ENCODE measurements at places on chromosomes 3 and 15.

DNA sequence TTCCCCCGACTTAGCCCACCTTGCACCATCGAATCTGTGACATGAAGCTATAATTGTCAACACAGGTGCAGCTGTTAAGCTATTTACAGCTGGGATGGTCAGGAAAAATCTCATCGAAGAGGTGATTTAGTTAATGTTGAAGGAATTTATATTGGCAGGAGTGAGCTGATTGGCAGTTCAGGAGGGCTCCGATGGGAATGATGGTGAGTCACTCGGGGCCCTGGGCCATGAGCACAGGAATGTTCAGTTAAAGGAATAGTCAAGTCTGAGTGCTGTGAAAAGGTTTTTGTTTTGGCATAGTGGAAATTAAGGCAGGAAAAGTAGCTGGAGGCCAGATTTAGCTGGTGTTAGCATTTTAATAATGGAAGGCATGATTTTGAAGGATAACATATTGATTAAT is 95.7 kb downstream of the OXSM start:
- DNase-seq = no peak

- no peak for DNase-seq
Measured at GRCh38 chr3:13045241-13045903, 27.9 kb downstream of the IQSEC1 start.

GRCh38 chr3:170440344-170440743 is 21.7 kb downstream of the CLDN11 start:
- DNase-seq = no peak

DNA sequence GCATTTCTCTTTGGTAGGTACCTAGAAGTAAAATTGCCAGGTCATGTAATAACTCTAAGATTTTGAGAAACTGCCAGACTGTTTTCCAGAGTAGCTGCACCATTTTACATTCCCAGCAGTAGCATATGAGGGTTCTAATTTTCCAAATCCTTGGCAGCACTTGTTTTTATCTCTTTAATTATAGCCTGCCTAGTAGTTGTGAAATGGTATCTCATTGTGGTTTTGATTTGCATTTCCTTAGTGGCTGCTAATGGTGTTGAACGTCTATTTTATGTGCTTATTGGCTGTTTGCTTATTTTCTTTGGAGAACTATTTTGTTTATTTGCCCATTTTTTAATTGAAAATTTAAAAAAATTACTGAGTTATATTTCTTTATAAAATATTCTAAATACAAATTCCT is 117.9 kb downstream of the TCF12 start:
- DNase-seq = no peak

GRCh38 chr3:65856907-65857306 is 181.8 kb downstream of the MAGI1 start:
- no peak for DNase-seq

GRCh38 chr3:155871746-155872158 is 1.3 kb downstream of the GMPS start:
- DNase-seq = no peak

- no peak for DNase-seq
Measured at GRCh38 chr3:11523572-11524101, 120.1 kb downstream of the VGLL4 start.

- DNase-seq = no peak
Measured at GRCh38 chr3:127629467-127630403, 750 bp downstream of the PODXL2 start.

DNA sequence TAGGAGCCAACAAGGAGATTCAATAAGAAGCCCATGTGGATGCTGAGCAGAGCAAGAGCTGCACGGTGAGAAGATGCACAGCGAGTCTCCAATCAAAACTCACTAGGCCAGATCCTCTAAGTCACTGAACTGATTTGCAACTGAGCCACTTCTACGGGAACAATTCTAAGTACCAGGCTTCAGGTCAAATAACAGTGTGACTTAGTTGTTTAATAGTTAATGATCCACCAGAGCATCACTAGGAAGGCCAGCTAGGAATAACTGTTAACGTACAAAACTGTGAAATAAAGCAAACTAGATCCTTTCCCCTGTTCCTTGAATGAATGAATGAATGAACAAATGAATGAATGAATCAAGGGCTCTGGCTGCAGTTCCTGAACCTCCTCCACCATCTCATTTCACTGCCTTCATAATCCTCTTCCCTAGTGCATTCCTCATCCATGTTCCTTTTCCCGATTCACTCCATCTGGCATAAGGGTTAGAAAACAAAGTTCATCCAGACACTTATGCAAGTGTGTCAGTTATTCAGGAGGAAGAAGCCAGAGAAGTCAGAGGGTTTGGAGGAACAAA is 59.7 kb downstream of the ATP8B4 start:
- no peak for DNase-seq

DNA sequence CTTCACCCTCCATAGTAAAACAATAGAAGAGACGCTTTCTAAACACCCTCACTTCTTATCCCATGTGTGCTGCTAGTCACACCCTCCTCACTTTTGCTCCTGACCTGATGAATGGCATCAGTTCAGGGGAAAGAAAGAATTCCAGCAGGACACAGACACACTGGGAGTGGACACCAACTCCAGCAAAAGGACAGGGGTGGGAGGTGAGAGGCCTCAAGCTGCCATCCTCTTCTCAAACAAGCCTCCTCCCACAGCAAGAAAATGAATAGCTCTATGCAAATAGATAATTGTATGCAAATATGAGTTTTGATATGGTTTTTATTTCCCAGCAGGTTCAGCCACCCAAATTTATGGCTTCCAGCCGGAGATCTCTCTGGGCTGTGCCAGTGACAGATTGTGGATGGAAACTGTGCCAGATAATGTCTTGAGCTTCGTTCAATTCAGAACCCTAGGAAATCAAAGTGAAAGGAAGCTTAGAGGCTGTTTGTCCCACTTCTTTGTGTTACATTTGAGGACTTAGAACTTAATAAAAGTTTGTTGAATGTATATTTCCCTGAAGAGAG is 209.3 kb upstream of the PPP2R3A start:
- no peak for DNase-seq

- no peak for DNase-seq
Measured at GRCh38 chr3:56086355-56086754, 381.9 kb downstream of the ERC2 start.

GRCh38 chr3:109059264-109059663 is 58.7 kb downstream of the MORC1 start:
- DNase-seq = no peak

GRCh38 chr3:66498687-66499621 is 1.9 kb downstream of the LRIG1 start:
- no peak for DNase-seq

GRCh38 chr3:48092270-48092669 is 76.1 kb upstream of the MAP4 start:
- DNase-seq = no peak

- no peak for DNase-seq
Measured at GRCh38 chr3:56681984-56682461, 1.0 kb downstream of the TASOR start.

GRCh38 chr3:127787571-127788365 is 34.5 kb downstream of the MGLL start:
- DNase-seq = no peak

DNA sequence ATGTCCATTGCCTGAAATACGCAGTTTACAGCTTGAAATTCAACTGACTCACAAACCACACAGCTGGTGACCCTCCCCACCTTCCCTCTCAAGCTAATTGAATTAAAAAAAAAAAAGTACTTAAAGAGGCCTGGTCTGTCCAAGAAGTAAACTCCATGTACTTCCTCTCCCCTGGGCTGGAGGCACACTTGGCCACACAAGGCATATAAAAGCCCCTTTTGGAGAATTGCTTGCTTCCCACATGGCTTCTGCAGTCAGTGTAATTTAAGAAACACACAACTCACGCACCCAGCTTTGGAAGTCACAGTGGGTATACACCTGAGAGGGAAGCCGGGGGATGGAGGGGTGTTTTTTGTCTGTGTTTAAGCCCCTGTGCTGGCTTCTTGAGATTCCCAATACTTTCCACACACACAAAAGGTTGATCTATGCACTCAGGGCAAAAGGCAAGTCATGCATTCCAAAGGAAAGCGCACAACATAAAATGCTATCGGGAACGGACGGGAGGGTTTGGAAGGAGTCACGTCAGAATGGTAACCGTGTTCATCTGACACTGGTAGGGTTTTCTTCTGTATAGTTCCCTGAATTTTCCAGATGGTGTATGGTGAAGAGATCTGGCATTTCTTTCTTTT is 106.6 kb upstream of the ALDH1A3 start:
- DNase-seq = no peak

GRCh38 chr15:63156755-63157117 is 541 bp downstream of the RPS27L start:
- no peak for DNase-seq

GRCh38 chr15:99103279-99103678 is 1.6 kb upstream of the SYNM start:
- DNase-seq = no peak

DNA sequence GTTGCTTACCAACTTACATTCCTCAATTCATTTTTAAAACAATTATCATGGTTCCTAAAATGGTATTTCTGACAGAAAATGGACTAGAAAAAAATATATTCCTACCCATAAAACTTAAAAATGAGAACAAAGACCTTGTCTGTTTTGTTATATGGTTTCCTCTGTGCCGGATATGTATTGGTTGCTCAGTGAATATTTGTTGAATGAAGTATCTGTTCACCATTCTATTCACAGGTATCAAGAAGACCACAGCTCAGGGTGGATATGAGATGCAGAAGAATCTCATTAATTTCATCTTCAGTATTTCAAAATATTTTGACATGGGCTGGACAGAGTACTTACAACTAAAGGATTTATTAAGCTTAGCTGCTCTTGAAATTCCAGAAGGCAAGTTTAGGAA is 58.1 kb downstream of the TUSC7 start:
- no peak for DNase-seq
